ENCODE measurements at places on chromosomes 2 and 18.

- DNase-seq = no peak
Measured at GRCh38 chr2:99619151-99619550, 129.3 kb upstream of the REV1 start.

GRCh38 chr2:85318222-85319074 lies 9.3 kb downstream of the TGOLN2 start:
- DNase-seq = no peak

DNA sequence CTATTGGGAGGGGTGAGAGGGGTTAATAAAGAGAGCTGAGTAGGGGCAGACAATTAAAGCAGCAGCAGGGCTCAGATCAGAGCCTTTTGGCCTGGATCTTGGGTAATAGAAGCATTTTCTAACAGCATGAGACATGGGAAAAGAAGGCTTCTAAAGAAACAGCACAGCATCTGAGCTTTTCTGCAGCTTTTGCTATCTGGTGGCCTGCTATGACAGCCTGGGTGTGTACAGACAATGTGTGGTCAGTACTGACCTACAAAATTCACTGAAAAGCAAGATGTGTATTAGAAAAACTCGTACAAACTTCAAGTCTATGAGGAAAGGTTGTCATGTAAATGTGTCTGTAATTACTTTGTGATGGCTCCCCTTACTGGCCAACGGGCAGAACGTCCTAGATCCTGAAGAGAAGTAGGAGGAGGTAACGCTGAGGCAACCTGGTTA lies 95.6 kb downstream of the GALNT3 start:
- peak; percentile 19 for DNase-seq

DNA sequence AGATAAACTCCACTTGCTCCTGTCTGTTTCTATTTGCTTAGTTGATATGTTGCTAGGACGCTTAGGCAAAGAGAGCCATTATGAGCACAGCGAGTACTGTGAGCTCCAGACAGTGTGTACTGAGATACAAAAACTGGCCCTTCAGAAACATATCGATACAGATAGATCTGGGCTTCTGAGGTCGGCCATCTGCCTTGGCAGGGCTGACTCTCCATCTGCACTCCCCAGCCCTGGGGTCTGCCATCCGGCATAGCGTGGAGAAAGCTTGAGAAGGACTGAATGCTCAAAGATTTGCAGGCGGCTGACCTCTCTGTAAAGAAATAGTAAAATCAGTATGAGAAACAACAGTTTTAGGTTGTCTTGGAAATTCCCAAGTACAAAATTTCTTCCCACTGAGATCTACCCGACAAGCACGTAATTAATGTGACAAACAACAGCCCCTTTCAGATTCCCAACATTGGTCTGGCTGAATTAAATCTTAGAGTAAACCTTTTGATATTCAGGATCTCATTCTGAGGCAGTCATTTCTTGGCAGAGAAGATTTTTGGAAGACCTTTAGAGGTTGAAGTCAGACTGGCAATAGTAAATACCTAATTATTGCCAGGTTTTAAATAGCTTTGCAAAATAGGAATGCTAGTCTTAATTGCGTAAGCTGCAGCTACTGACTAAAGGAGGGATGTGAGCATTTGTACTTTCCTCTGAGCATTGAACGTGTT lies 127.4 kb downstream of the CHST9 start:
- DNase-seq = no peak

DNA sequence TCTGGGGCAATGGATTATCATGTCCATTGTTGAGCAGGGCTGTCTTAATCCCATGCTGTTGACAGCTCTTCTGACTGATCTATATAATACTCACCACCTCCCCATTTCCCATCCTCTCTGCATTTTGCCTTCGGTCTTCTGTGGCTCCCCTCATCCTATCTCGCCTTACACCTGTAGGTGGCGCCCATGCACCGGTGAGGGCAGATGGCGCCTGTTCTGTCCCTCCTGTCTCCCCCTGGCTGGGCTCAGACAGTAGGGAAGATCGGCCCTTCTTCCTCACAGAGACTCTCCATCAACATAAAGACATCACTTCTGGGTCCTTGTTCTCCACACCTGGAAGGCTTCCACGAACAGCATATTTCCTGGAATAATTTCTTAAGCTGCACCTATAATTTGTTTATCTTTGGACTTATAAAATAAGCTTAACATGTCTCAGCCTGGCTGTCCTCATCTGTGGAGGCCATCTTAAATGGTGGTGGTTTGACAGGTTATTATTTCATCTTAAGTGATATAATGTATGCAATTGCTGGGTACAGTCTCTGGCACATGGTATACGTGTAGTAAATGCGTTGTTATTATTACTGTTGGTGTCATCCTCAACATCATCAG lies 10.9 kb upstream of the CDH20 start:
- peak; percentile 78 for DNase-seq

GRCh38 chr18:78238404-78239089 lies 741.1 kb upstream of the SALL3 start:
- no peak for DNase-seq

All from RPMI8226 (cell line).